ENCODE measurements at places on chromosomes 2 and 18. TPM values are rescaled to one million over a fixed set of nuclear protein-coding genes. Genes with fewer than 3 reads are reported as not detected.

DNA sequence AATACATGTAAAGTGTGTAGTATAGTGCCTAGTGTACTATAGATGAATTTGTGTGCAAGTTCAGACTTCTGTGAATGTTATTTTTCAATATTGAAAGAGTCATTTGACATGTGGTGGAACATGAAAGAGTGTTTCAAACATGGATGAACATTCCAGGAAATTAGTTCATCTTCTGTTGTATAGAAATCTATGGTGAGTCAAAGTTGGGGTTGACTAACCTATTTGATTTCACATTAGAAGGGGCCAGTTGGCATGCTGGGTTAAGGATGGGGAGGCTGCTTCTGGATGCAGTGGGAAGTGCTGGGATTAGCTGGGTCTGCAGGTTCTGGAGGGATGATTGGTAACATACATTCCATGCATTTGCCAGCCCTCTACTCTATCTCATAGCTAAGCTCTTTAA is 50.6 kb downstream of the LYPD6B start:
- H3K4me3 ChIP-seq = no peak overlapping the region
- H3K27me3 ChIP-seq = peaks cover 31% of the 10 kb centered on the region
- no peak for DNase-seq
- no peaks in the 10 kb centered on the region for H3K4me1 ChIP-seq

GRCh38 chr2:168461178-168461941 is 5.3 kb downstream of the CERS6 start:
- DNase-seq = no peak
- H3K27ac ChIP-seq = no peak overlapping the region
- H3K36me3 ChIP-seq = peaks cover 6% of the 10 kb centered on the region
- no peak overlapping the region for H3K4me3 ChIP-seq

GRCh38 chr2:170086751-170087412 is 91.1 kb upstream of the MYO3B start:
- DNase-seq = no peak
- no peaks in the 10 kb centered on the region for H3K4me1 ChIP-seq
- H3K36me3 ChIP-seq = no peaks in the 10 kb centered on the region
- no peak overlapping the region for H3K4me3 ChIP-seq
- H3K27ac ChIP-seq = no peak overlapping the region
- H3K27me3 ChIP-seq = peaks cover 5% of the 10 kb centered on the region

GRCh38 chr2:200300638-200301314 is 5.7 kb upstream of the SPATS2L start:
- no peak overlapping the region for H3K4me3 ChIP-seq
- no peak for DNase-seq
- peaks cover 10% of the 10 kb centered on the region for H3K27me3 ChIP-seq
- peaks cover 17% of the 10 kb centered on the region for H3K4me1 ChIP-seq
- H3K27ac ChIP-seq = no peak overlapping the region

GRCh38 chr2:45328264-45328870 is 282.7 kb downstream of the SRBD1 start:
- H3K4me1 ChIP-seq = no peaks in the 10 kb centered on the region
- H3K27me3 ChIP-seq = peaks cover 15% of the 10 kb centered on the region
- H3K36me3 ChIP-seq = no peaks in the 10 kb centered on the region
- no peak overlapping the region for H3K27ac ChIP-seq

DNA sequence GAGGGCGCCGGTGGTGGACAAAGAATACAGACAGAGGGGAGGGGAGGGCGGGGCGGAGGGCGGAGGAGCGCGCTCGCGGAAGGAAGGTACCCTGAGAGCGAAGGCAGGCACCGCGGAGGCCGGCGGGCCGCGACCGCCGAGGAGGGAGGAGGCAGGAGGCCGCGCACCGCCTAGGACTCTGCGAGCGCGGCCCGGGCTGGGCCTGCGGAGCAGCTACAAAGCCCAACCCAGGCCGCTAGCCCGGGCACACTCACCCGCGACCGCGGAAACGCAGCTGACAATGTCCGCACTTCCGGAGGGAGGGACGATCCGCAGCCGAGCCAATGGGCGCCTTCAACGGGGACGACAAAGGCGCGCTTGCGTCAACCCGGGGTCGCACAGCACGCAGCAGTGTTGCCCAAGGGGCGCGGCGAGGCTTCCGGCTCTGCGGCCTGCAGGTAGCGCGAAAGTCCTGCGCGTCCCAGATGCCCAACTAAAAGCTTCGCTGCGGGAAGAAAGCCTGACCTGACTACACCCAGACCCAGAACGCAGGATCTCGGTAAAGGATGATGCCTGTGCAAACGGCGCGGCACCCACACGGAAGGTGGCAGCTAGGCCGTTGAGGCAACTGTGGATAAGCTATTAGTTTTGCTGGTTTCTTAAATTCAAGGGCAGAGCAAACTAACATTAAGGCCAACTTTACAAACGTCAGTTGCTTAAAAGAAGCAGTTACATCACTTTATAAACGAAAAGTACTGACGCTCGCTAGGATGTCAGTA is at the start of gene C18orf32:
C18orf32 (minus strand) TSS at position 282 of the 758 bp plus-strand sequence. CDS start 3,486 bp downstream, outside the sequence.
- peak; percentile 96 for DNase-seq
- peak within 1 kb of the TSS; percentile 95 for H3K4me3 ChIP-seq
- peak within 1 kb of the TSS; percentile 96 for H3K27ac ChIP-seq
- H3K27me3 ChIP-seq = no peaks in the 10 kb centered on the region
- H3K36me3 ChIP-seq = peaks cover 70% of the 10 kb centered on the region
- H3K4me1 ChIP-seq = peaks cover 65% of the 10 kb centered on the region

FAM237A gene
- not detected for total RNA-seq

DNA sequence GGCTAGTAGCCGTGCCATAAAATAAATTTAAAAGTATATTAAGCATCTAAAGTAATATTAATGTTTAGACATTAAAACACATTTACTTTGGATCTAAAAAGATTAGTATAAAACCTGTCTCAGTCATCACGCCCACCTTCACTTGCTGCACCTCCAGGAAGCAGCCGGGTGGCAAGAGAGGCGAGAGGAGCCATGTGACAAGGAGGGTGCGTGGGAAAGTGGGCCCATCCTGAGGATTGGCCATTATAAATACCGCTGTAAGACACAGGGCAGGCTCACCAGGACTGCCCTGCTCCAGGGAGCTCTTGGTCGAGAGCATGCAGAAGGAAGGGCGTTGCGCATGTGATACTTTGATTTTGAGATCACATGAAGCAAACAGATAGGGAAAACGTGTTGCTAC is 34.4 kb upstream of the ALKAL2 start:
- peaks cover 30% of the 10 kb centered on the region for H3K4me1 ChIP-seq
- DNase-seq = no peak
- no peaks in the 10 kb centered on the region for H3K36me3 ChIP-seq
- H3K27me3 ChIP-seq = peaks cover 23% of the 10 kb centered on the region
- H3K4me3 ChIP-seq = no peak overlapping the region

CLASP1 gene
- 66.5 TPM for total RNA-seq

- H3K4me1 ChIP-seq = no peaks in the 10 kb centered on the region
- H3K27ac ChIP-seq = no peak overlapping the region
- H3K4me3 ChIP-seq = no peak overlapping the region
- H3K27me3 ChIP-seq = peaks cover 2% of the 10 kb centered on the region
- DNase-seq = no peak
Measured at GRCh38 chr18:60145776-60146175, 226.8 kb downstream of the MC4R start.

GRCh38 chr18:39399662-39400061 is 1834.1 kb upstream of the CELF4 start:
- H3K4me3 ChIP-seq = no peak overlapping the region
- no peak for DNase-seq
- H3K27me3 ChIP-seq = no peaks in the 10 kb centered on the region
- no peaks in the 10 kb centered on the region for H3K4me1 ChIP-seq

DNA sequence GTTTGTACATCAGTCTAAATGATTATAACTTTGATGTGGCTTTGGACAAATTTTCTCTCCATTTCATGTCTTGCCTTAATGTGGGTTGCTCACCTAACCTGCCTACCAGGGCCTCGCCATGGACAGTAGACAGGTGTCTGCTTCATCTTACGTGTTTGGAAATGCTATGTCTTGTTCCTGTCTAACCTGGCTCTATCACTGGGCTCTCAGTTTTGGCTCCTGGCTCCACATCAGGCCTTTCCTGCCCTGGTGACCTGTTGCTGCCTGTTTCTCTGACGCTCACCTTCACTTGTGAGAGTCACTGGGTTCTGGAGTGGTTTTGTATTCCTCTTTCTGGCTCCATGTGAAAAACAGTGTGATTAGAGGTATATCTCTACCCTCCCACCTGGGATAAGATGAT is 65.9 kb downstream of the PHLPP1 start:
- no peaks in the 10 kb centered on the region for H3K36me3 ChIP-seq
- DNase-seq = no peak
- H3K27ac ChIP-seq = no peak overlapping the region
- peaks cover 2% of the 10 kb centered on the region for H3K27me3 ChIP-seq
- peaks cover 29% of the 10 kb centered on the region for H3K4me1 ChIP-seq

- peaks cover 16% of the 10 kb centered on the region for H3K27me3 ChIP-seq
- H3K4me3 ChIP-seq = no peak overlapping the region
- H3K27ac ChIP-seq = no peak overlapping the region
- no peak for DNase-seq
- H3K4me1 ChIP-seq = no peaks in the 10 kb centered on the region
- H3K36me3 ChIP-seq = no peaks in the 10 kb centered on the region
Measured at GRCh38 chr2:234684466-234684865, 187.6 kb upstream of the ARL4C start.

UGT1A5 gene
- not detected for total RNA-seq

DNA sequence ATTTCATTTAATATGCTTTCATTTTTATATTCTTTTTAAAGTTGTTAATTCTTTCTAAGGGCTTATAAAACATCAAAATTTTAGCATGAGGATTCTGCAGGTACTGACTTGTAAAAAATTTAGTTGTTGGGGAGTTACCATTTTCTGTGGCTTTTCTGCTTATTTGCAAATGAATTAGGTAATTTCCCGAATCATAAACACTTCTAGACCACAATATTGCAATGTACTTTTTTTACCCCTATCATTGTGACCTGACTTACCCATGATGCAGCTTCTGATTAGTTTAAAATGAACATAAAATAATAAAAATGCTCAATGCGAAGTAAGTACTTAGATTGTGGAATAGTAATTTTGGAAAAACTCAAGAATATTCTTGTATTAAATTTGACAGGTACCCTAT is 11.4 kb downstream of the ARL6IP6 start:
- no peak overlapping the region for H3K27ac ChIP-seq
- DNase-seq = no peak
- H3K36me3 ChIP-seq = peaks cover 6% of the 10 kb centered on the region
- H3K27me3 ChIP-seq = no peaks in the 10 kb centered on the region
- H3K4me1 ChIP-seq = peaks cover 31% of the 10 kb centered on the region

- H3K27me3 ChIP-seq = no peaks in the 10 kb centered on the region
- no peaks in the 10 kb centered on the region for H3K36me3 ChIP-seq
- no peak for DNase-seq
- H3K4me1 ChIP-seq = no peaks in the 10 kb centered on the region
Measured at GRCh38 chr18:40108596-40108995, 1846.4 kb upstream of the PIK3C3 start.

BMP10 gene
- total RNA-seq = not detected

KCNF1 gene
- total RNA-seq = not detected

DNA sequence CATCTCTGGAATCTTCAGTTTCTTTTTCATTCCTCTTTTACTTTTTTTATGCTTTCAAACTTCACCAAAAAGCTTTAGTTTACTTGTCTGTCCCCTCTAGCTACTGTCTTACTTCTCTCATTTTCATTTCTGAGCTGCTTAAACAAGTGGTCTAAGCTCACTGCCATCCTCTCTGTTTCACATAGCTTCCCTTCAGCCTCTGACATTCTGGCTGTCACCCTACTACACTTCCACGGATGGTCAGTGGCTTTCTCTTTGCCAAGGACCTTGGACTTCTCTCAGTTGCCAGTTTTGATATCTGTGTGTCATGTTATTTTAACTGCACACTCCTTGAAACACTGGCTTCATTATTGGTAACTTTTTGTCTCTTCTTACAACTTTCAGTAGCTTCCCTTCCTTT is 176.1 kb downstream of the IKZF2 start:
- H3K27ac ChIP-seq = no peak overlapping the region
- H3K36me3 ChIP-seq = no peaks in the 10 kb centered on the region
- no peak overlapping the region for H3K4me3 ChIP-seq
- peaks cover 2% of the 10 kb centered on the region for H3K27me3 ChIP-seq
- no peak for DNase-seq
- peaks cover 5% of the 10 kb centered on the region for H3K4me1 ChIP-seq

INHA gene
- total RNA-seq = not detected

ZBTB7C gene
- 0.81 TPM for total RNA-seq

DNA sequence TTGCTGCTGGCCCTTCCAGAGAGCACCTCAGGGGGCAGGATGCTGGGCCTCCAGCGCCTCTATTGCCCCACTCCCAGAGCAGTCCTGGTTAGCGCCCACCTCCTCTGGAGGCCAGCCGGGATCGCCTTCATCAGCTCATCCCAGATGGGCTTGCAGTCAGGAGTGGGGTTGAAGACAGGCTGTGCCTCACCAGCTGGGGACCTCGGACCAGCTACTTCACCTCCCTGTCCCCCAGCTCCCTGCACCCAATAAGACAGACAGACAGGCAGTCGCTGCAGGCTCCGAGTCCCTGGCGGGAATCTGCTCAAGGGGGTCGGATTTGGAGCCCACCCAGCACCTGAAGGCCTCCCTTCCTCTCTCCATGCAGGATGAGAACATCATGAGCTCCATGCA is 18.9 kb upstream of the FAHD2A start:
- no peaks in the 10 kb centered on the region for H3K36me3 ChIP-seq
- no peaks in the 10 kb centered on the region for H3K4me1 ChIP-seq
- no peak overlapping the region for H3K27ac ChIP-seq
- no peak for DNase-seq

- peaks cover 31% of the 10 kb centered on the region for H3K27me3 ChIP-seq
- peaks cover 9% of the 10 kb centered on the region for H3K36me3 ChIP-seq
- H3K27ac ChIP-seq = peak within 1 kb of the TSS; percentile 72
- peak within 1 kb of the TSS; percentile 92 for H3K4me3 ChIP-seq
Measured at GRCh38 chr2:37324786-37325624, at the start of gene PRKD3. Gene PRKD3 (minus strand): TSS chr2:37324833. CDS start chr2:37316524, 8,309 bp downstream.

DNA sequence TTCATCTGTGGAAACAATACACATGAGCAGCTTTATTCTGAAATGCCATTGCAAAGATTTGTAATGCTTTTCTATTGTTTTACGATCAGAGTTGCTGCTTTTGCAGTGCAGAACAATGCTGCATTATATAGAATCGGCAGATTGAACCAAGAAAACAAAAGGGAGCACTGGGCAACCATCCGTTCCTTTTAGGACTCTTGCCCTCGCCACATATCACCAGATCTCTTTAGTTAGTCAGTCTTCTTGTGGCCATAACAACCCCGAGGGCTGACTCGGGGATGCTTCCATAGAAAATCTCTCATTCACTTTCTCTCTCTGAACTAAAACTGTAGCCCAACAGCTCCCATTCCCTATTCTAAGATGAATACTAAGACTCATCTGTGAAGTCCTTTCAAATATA is 340.4 kb downstream of the NRXN1 start:
- H3K27me3 ChIP-seq = no peaks in the 10 kb centered on the region
- H3K4me3 ChIP-seq = no peak overlapping the region
- no peak for DNase-seq
- no peaks in the 10 kb centered on the region for H3K36me3 ChIP-seq
- no peaks in the 10 kb centered on the region for H3K4me1 ChIP-seq

RPRM gene
- total RNA-seq = not detected

GRCh38 chr2:904246-905024 is 46.2 kb upstream of the SNTG2 start:
- no peak overlapping the region for H3K4me3 ChIP-seq
- no peak overlapping the region for H3K27ac ChIP-seq
- no peaks in the 10 kb centered on the region for H3K27me3 ChIP-seq
- no peaks in the 10 kb centered on the region for H3K36me3 ChIP-seq
- no peaks in the 10 kb centered on the region for H3K4me1 ChIP-seq
- no peak for DNase-seq

GRCh38 chr2:188276255-188276654 is 15.4 kb upstream of the GULP1 start:
- no peak overlapping the region for H3K27ac ChIP-seq
- no peaks in the 10 kb centered on the region for H3K27me3 ChIP-seq
- no peak for DNase-seq
- H3K4me1 ChIP-seq = no peaks in the 10 kb centered on the region
- no peaks in the 10 kb centered on the region for H3K36me3 ChIP-seq

Data from activated CD4-positive, alpha-beta memory T cell treated with anti-CD3 and anti-CD28 coated beads, Interleukin-2, amount 10 ng/mL, durations not matched to agents 7 days and 5 days (primary cell).